EH (cell line): ENCODE measurements at places on chromosomes 6 and 20.

DNA sequence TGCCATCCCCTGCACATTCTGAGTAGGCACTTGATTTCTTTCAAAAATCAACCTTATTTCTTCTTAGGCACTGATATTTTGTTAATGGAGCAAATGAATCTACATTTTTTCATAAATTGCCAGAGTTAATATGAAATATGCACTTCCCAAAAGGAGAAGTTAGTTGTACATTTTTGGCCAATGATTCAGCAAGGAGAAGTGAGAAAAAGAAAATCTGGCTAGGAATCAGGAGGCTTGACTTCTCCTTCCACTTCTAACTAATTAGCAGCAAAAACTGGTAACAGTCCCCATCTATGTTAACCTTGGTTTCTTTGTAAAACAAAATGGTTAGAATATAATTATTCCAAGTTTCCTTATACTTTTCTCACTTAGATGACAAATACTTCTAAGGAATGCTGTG, 7.0 kb upstream of the DSE start:
- DNase-seq: peak; percentile 73

DNA sequence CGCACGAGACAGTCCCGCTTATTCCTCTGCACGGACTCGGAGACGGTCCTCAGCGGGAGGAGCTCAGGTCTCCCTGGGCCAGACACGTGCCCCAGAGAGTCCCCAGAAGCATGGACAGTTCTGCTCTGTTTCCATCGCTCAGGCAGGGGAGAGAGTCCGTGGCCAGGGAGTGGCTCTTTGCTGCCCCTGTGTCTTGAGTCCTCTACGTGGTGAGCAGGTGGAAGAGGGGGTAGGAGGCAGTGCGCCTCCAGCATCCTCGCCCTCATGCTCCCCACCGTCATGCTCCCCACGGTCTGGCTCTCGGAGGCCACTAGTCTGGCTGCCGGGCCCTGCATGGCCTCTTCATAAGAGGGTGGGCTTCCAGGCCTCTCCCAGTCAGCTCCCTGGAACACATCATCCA, 8.9 kb downstream of the TAGAP start:
- no peak for DNase-seq

DNA sequence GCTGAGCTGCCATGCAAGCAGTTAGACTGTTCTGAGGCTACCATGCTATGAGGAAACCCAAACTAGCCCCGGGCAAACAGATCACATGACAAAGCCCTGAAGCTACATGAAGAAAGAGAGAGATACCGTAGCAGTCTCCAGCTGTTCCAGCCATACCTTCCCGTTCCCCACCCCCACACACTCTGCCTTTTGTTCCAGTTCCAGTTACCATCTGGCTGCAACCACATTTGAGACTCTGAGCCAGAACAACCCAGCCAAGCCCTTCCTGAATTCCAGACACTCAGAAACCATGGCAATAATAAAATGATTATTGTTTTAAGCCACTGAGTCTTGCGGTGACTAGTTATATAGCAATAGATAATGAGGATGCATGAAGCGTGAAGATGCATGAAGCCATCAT, 28.3 kb downstream of the RIN2 start:
- DNase-seq: peak; percentile 91

- DNase-seq: peak; percentile 99
Measured at GRCh38 chr6:140070846-140071473, 696.5 kb upstream of the CITED2 start.

DNA sequence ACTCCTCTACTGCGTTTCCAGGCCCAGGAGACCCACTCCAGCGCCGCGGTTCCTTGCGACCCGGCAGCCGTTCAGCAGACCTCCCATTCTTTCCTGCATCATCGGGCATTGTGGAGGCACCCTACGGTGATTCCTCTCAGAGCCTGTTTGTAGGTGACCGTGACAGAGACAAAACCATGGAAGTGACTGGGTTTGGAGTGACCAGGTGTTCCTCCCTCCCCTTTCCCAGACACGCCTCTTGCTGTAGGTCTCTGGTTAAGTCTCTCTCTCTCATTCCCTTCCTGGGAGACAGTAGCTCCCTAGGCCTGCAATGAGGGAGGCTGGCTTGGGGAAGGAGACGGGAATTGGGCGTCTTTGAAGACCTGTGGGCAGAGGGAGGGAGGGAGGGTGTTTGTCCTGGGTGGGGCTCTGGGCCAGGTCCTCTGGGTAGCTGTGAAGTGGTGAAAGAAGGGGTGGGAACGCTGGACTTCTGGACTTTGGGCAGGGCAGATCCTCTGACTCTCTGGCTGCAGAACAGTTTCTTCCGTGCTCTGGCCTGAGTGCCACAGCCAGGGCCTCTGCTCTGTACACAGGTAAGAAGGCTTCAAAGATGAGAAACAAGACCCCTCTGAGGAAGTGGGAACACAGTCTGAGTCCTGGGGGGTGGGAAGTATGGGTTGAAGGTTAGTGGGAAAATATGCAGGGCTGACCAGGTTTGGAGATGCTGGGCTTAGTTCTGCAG, 763 bp downstream of the KLC4 start:
- DNase-seq: no peak

DNA sequence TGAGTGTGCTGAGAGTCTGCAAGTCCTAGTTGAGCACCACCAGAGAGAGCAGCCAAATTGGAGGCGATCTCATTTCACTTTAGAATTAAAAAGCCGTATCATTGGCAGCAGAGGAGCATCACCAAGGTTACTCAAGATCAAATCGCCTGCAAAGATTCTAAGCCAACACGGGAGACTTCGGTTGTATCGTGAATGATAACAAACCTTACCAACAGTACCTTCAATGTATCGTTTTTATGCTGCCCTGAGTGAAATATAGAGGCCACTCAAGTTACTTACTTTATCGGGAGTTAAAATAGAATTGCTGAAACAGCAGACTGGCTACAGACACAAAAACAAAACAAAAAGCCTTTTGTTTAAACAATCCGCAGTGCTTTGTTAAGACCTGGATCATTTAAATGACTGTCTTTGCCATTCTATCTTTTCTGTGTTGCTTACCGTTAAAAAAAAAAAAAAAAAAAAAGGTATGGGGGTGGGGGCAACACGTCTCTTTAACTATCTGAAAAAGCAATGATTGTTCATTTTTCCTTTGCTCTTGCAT, 14.2 kb downstream of the NHSL1 start:
- no peak for DNase-seq

DNA sequence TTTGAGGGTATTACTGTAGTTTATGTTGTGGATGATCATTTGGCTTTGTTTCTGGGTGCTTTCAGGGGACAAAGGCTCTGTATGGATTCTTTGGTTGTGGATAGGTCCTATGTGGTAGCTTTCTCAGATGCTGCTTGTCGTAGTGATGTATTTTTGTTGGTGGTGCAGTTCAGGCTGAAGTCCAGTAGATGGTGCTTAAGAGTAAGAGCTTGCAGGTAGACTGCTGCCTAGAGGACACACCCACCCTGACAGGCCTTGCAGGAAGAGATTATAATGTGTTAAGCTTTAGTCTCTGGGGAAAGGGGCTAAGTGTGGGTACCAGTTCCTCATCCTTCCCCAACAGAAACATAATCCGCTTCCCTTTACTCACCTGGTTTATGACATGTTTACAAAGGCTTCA, 62.6 kb upstream of the ADGRB3 start:
- DNase-seq: no peak

DNA sequence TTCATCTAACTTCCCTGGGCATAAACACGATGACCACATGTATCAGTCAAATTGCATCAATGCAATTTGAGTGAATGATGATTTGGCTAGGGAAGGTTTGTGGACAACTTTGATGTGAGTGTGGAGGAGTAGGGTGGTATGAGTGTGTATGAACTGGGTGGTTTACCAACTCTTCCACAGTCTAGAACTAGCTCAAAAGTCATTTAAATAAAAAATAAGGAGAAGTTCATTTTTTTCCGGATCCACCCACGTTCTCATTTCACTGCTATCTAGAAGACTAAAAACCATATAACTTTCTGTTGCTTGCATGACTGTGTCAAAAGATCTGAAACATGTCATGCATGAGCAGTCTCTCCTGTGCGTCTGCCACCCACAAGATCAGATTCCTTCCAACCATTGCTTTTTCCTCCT, 23.6 kb downstream of the SLC35D3 start:
- DNase-seq: no peak

DNA sequence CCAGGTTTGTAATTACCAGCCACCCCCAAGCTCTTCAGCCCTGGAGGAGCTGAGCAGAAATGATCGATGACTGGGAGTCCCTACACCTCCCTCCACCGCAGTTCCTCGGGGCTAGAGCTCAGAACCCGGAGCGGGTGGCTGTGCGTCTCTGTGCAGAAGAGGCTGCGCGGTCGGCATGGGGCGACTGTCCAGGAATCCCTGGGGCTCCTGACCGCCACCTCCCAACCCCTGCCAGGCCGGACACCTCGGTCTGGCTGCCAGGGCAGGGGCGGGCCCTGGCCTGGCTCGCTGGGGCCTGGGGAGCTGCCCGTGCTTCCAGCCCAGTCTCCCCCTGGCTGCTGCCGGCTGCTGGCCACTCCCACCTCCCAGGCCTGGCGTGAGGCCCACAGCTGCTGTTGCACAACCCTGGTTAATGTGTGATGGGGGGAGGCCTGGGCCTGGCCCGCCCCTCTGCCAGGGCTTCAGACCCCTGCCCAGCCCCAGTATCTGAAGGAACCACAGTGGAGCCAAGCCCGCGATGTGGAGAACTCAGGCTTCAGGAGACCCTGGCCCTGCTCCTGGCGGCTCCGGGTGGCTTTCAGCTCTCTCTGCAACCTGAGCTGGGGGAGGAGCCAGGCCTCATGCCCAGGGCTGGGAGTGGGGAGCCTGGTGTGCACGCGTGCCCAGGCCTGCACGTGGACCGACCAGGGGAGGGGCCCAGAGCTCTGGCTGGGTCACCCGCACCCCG, 1.2 kb downstream of the SLC2A4RG start:
- DNase-seq: peak; percentile 89

DNA sequence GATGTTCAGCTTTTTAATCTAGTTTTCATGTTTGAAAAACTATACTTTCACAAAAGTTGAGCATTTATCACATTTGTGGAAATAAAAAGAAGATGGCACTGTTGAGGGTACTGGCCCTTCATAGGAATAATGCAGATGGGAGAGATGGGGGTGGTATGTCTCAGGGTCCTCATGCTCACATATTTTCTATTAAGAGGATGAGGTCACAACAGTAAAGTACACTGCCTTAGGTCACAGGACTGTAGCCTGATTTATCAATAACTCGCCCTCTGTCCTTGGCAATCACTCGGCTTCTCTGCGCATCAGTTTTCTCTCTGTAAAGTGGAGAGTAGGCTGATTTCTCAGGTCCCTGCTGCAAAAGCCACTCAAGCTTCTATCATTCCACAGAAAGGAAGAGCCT, 55.9 kb downstream of the PPP1R3G start:
- DNase-seq: no peak

DNA sequence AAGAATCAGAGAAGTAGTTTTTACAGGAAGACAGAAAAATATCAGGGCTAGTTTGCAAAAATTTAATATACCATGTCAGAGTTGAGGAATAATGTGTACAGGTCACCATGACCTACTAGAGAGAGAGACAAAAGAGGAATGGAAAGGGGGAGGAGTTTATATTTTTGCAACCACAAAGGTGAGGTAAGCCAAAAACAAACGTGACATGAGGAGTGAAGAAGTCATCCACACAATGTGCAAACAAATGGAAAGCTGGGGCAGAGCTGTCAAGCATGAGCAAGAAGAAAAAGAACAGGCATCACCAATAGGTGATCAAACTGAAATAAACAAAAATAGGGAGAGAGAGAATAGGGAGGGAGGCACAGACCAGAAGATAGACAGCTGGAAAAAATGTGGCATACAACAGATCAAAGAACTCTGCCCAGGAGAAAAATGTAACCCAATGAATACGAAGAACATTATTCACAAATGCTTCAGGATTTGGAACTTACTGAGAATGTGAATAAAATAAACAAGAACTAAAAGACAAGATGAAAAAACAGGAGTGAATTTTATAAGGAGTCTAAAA, 15.5 kb downstream of the RARS2 start:
- DNase-seq: no peak

DNA sequence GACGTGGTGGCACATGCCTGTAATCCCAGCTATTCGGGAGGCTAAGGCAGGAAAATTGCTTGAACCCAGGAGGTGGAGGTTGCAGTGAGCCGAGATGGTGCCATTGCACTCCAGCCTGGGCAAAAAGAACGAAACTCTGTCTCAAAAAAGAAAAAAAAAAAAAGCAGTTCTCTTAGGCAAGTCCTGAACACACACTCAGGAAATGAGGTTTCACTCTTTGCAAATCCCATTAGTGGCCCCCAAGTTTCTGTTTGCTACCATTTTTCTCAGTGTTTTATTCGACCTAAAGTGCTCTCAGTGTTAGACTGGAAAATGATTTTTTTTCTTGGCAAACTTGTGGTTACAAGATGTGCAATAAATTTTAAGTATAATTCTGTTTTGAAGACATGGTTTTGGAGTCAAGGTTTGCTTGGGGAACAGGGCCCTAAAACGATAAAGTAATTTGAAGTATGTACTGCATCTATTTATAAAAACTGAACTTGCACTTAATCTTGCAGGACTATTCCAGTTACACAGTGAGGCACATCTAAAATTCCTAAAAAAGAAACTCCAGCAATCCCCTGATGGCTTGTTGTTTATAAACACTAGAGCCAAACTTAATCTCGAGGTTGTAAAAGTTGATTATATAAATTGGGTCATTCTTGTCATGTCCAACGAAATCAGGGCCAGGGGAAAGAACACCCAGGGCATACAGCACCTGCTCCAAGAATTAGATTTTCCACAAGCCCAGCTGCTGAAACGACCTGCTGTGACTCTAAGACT, 42.6 kb downstream of the MAP1LC3A start:
- no peak for DNase-seq

DNA sequence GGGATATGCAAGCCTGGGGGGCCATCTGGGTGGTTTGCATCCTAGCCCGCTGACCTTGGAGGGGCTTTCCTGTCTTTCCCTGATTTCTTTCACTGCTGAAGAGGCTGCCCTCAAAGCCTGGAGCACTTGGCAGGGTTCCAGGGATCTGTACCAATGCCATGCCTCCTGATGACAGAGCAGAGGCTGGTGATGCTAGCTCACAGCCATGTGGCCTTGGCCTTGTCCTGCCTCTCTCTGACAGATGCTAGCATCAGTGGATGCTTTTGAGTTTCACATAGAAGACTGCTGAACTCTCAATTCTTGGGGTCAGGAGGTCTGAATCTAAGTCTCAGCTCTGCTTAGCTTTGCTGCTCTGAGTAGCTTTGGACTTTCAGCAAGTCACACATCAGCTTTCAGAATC, 21.9 kb upstream of the RREB1 start:
- DNase-seq: peak; percentile 41
